B cell (primary cell): ENCODE measurements at places on chromosomes 1 and 21. TPM values are rescaled to one million over a fixed set of nuclear protein-coding genes. Genes with fewer than 3 reads are reported as not detected.

RNU1-2 gene
- not detected in 2 replicates for polyA plus RNA-seq

TFF3 gene
- not detected in 2 replicates for polyA plus RNA-seq

SLC26A9 gene
- polyA plus RNA-seq: not detected in 2 replicates

TMEM52 gene
- polyA plus RNA-seq: 1.00 and 2.1 TPM in 2 replicates

C1orf226 gene
- 0.01 TPM in 1 of 2 replicates, not detected in the other for polyA plus RNA-seq

LGR6 gene
- 0.25 and 0.28 TPM in 2 replicates for polyA plus RNA-seq

WNT2B gene
- polyA plus RNA-seq: 0.26 and 0.54 TPM in 2 replicates

ERICH3 gene
- polyA plus RNA-seq: 0.03 and 0.10 TPM in 2 replicates

GUCA2B gene
- polyA plus RNA-seq: not detected in 2 replicates

MSH4 gene
- polyA plus RNA-seq: 0.19 and 0.20 TPM in 2 replicates

IL20 gene
- polyA plus RNA-seq: not detected in 2 replicates

LRRC39 gene
- 0.91 and 1.5 TPM in 2 replicates for polyA plus RNA-seq

OR2T35 gene
- polyA plus RNA-seq: 0.10 TPM in 1 of 2 replicates, not detected in the other

OLIG2 gene
- polyA plus RNA-seq: not detected in 2 replicates

SH3BGR gene
- polyA plus RNA-seq: 0.21 and 1.1 TPM in 2 replicates

CCDC17 gene
- polyA plus RNA-seq: 2.5 and 2.9 TPM in 2 replicates

MAN1C1 gene
- 0.31 and 1.1 TPM in 2 replicates for polyA plus RNA-seq

C1orf105 gene
- polyA plus RNA-seq: not detected in 2 replicates

AMPD1 gene
- 0.04 and 0.18 TPM in 2 replicates for polyA plus RNA-seq

ACKR1 gene
- 0.04 and 0.19 TPM in 2 replicates for polyA plus RNA-seq

BSND gene
- not detected in 2 replicates for polyA plus RNA-seq

ANKRD34A gene
- polyA plus RNA-seq: 0.56 and 0.86 TPM in 2 replicates

TEX38 gene
- not detected in 2 replicates for polyA plus RNA-seq

DNALI1 gene
- not detected in 2 replicates for polyA plus RNA-seq

TRABD2B gene
- polyA plus RNA-seq: not detected in 2 replicates

AMY2A gene
- polyA plus RNA-seq: not detected in 2 replicates

BLACAT1 gene
- 0.03 TPM in 1 of 2 replicates, not detected in the other for polyA plus RNA-seq
